ENCODE measurements at places on chromosomes 7 and 10. TPM values are rescaled to one million over a fixed set of nuclear protein-coding genes. Genes with fewer than 3 reads are reported as not detected.

Gene VSTM2A
- 0.15 TPM for total RNA-seq

Gene AZGP1
- not detected for total RNA-seq

Gene STEAP2
- total RNA-seq: 8.8 TPM

Gene ERCC6
- total RNA-seq: 5.4 TPM

Gene FXYD4
- not detected for total RNA-seq

Gene HTR5A
- not detected for total RNA-seq

- DNase-seq: no peak
Observed at GRCh38 chr10:58241346-58241745, 26.3 kb downstream of the IPMK start.

GRCh38 chr10:70359017-70359550 is 23.3 kb downstream of the LRRC20 start:
- DNase-seq: no peak

- DNase-seq: no peak
Observed at GRCh38 chr7:32255036-32255435, 184.8 kb upstream of the PDE1C start.

GRCh38 chr10:77834943-77835668 is 91.4 kb downstream of the DLG5 start:
- DNase-seq: no peak

DNA sequence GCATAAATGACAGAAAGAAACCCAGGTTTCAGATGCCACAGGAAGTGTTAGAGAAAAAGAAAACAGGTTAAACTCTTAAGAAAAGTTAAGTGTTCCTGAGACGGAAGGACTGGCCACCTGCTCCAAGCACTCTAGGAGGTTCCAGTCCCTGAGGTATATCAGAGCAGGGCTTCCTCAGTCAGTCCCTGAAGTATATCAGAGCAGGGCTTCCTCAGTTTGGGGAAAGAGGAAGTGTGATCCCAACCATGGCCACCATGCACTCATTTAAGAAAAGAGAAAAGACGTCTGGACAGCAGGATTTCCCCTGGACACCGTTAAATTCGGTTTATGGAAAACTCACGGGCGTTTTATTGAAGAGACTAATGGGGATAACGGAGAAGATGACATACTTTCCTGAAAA is 133.4 kb upstream of the PFKP start:
- no peak for DNase-seq

GRCh38 chr10:120456143-120456625 is 843 bp upstream of the PLPP4 start:
- DNase-seq: peak; percentile 76

DNA sequence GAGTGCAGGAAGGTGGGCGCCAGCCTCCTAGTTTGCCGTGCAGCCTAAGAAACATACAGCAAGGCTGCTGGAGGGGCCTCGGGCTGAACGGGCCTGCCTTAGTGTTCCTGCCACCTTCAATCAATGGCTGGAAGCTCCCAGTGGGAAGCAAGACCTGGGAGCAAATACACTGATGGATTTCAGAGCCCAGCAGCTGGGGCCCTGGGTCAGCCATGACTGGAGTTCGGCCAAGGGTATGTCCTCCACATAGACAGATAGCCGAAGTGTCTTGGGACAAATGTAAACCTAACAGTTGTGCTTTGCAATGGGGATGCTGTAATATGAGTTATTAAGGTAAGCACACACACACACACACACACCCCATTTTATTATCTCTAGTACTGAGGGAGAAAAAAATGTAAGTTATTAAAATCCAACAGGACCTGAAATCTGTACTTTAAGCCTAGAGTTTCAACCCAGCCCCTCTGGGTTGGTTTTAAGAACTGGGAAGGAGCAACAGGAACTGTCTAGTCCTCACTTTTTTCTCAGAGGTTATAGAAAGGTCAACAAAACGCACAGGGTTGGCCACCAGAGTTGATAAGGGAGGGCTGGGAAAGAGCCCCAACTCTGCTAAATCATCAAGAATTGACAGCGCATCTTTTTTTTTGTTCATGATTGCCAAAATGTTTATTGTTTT is 50.0 kb upstream of the CELF2 start:
- no peak for DNase-seq

DNA sequence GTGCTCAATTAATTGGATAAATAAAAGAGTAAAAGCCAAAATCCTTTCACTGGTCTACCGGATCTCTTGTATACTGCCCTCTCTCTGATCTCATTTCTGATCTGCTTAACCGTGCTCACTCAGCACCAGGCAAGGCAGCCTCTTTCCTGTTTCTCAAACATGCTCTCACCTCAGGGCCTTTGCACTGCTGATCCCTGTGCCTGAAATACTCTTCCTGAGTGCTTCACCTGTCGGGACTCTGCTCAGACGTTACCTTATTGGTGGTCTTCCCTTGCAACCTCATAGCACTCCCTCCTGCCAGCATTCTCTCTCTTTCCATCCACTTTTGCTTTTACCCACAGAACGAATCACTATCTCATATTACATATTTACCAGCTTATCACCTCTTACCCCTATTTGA is 55.6 kb downstream of the NPY start:
- DNase-seq: no peak

DNA sequence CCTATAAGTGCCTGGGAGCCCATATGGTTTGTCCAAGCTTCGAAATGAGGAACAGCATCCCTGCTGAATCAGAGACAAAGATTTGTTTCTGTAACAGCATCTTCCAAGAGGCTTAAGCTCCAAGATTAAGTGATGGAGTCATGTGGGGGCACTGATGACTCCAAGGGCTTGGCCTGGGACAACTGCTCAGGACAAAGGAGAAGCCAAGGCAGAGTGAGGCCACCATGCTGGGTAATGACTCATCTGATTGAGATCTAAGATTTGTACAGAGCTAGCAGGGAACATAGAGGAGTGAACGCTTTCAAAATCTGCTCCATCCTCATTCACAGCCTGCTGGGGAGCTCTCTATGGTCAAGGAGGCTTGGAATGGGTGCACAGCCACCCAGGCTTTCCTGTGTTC is 49.3 kb downstream of the C10orf120 start:
- DNase-seq: no peak

- DNase-seq: no peak
Observed at GRCh38 chr10:99958302-99958701, 51.4 kb downstream of the DNMBP start.

- DNase-seq: no peak
Observed at GRCh38 chr10:118901380-118901779, 128.1 kb upstream of the NANOS1 start.

- DNase-seq: peak; percentile 7
Observed at GRCh38 chr10:103534621-103535498, 41.4 kb downstream of the NEURL1 start.

GRCh38 chr10:86172301-86172700 is 194.3 kb downstream of the GRID1 start:
- DNase-seq: no peak

- no peak for DNase-seq
Observed at GRCh38 chr7:130650611-130651120, 17.9 kb downstream of the COPG2 start.

DNA sequence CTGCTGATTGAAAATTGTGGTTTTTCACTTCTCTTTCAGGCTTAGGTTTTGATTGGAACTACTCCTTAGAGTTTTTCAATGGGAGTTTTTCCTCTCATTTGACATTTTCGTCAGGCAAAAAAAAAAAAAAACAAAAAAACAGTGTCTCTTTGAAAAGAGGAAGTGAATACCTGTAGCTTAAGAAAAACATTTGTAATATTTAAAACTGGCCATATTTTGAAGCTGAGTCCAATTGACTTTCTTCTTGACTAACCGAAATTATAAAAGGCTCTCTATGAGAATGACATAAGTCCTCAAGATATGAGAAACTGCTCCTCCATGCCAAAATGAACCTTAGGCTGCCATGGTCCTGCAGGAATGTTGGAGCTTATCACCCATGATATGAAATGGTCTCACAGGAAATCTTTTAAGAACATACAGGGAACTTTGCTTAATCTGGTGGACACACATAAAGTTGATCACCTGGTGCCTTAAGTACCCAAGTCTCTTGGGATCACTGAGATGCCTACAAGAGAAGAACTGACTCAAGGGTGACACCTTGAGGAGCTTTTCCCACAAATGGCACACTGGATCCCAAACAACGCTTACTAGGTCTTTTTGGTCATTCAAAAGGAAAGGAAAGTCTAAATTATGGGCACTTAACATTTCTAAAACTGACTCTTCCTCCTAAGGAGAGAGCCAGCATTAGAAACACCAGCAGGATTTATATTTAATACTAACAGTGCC is 263.4 kb downstream of the CDC14C start:
- no peak for DNase-seq

GRCh38 chr10:74029943-74030342 is 32.0 kb downstream of the VCL start:
- DNase-seq: no peak

GRCh38 chr10:122234416-122234815 is 36.7 kb upstream of the BTBD16 start:
- DNase-seq: no peak

DNA sequence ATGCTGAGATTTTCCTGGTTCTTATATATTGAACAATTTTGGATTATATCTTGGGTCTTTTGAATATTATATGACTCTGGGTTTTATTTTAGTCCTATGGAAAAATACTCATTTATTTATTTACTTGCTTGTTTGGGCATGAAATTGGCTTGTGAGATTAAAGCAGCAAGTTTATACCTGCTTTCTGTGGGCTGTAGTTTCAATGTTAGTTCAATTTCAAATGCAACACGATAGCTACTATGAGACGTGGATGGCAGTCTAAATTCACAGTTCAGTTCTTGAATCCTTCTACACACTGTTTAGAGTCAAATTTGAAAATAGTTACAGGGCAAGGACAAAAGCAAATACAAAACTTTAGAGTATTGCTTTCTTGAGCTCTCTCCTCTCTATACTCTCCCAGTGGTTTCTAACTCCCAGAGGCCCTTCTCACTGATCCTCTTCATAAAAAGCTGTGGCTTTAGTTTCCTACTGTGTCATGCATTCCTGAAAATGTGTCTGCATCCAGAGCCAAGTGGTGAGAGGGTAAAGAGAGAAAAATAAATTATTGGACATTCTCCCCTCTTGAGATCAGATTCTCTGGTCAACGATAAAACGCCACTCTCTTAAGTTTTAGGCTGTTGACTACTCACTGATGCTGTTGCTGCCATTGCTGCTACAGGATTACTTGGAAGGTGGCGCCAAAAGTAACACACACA is 34.4 kb downstream of the POLR1F start:
- DNase-seq: no peak

- no peak for DNase-seq
Observed at GRCh38 chr7:21782996-21783395, 162.7 kb downstream of the CDCA7L start.

DNA sequence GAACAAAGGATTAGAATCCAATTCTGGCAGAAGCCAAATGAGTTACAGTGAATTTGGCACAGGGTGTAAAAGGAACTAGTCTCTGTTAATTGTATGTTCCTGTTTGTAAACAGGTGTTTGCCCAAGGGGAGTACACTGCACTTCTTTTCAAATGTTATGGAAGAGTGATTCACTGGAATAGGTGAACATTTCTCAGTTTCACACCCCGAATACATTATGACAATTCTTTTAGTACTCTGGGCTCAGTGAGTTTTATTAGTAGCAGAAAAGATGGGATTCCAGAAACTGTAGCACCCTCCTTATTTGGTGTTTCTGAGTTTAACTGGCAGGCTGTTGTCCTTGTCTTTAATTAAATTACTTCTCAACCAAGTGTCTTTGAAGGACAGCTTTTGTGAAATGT is 329.2 kb downstream of the BBS9 start:
- DNase-seq: no peak

DNA sequence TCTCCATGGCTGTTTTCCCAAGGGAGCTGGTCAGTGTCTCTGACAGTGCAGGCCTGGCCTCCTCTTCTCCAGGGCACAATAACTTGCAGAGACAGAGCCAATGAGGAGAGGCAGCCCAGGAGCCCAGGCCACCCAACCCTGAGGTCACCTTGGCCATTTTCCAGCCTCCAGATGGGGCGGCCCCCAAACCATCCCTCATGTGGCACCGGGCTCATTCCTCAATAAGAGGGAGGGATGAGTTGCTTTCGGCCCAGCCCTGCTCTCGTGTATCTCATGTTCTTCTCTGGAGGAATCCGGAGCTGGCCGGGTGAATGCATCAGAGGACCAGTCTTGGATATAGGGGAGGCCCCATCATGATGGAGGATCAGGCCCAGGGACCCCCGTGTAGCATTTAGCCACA is 98.9 kb downstream of the C10orf105 start:
- no peak for DNase-seq

DNA sequence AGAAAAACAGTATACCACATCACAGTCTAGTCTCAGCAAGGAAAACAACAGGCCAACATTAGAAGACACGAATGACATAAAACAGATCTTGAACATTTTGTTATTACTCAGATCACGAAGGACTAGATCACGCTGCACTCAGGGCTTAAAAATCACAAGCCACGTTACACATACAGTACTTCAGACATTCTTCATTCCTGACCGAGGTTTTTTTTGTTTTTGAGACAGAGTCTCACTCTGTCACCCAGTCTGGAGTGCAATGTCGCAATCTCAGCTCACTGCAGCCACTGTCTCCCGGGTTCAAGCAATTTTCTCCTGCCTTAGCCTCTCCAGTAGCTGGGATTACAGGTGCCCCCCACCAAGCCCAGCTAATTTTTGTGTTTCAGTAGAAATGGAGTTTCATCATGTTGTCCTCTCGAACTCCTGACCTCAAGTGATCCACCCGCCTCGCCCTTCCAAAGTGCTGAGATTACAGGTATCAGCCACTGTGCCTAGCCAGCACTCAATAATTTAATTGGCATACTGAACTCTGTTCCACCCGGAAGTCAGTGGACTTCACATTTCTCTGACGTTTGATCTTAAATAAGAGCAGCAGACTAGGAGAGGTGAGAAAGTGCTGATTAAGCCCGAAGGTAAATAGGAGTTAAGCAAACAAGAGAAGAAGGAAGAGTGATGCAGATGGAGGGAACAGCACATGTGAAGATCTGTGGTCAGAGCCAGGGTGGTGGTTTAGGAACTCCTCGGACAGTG is 3.5 kb downstream of the AIMP2 start:
- no peak for DNase-seq
